Suppressor macrophage treated with lipopolysaccharide for 1 hour (primary cell): ENCODE measurements at places on chromosomes 5 and 9.

GRCh38 chr5:170861917-170862766 lies at the start of gene RANBP17:
TSS of gene RANBP17 (plus strand) at chr5:170862018.
- peak; percentile 82 for DNase-seq

GRCh38 chr5:143605403-143606005 lies 202.0 kb upstream of the NR3C1 start:
- DNase-seq: peak; percentile 95

DNA sequence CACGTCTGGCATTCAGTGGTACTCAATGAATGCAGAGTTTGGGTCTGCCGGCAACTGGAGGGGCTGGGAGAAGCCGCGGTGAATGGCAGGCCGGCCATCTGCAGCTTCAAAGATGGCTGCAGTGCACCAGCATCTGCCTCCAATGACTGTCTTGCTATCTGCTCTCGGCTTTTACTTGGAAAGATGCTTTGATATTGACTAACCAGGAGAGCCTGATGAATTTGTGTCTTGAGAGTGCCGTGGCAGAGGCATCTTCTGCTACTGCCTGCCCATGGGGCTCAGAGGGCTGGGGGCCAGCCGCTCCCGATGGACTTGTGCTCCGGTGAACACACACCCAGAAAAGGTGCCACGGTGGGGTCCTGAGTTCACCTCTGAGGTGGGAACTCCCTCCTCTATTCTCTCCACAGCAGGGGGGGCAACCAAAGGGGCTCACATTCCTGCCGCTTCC lies 164.5 kb downstream of the COL23A1 start:
- no peak for DNase-seq

- no peak for DNase-seq
Observed at GRCh38 chr9:117247266-117247665, 167.6 kb downstream of the ASTN2 start.

- DNase-seq: peak; percentile 48
Observed at GRCh38 chr9:81759680-81760215, 70.4 kb upstream of the TLE1 start.

DNA sequence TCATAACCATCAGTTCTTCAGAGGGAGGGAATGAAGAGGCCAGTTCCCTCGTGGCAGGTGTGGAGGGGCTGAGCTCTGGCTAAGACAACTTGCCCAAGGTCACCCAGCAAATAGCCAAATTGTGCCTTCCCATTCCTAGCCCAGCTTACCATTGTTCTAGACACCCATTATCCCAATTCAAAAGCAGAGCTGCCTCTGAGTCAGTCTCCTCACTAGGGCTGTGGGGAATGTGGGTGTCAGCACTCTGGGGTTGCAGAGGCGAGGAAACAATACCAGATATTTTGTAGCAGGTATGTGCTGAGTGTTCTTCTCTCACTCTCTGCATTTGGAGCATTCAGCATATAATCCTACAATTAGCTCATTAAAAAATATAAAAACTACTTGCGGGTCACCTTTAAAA lies 270.8 kb downstream of the PSAT1 start:
- no peak for DNase-seq

DNA sequence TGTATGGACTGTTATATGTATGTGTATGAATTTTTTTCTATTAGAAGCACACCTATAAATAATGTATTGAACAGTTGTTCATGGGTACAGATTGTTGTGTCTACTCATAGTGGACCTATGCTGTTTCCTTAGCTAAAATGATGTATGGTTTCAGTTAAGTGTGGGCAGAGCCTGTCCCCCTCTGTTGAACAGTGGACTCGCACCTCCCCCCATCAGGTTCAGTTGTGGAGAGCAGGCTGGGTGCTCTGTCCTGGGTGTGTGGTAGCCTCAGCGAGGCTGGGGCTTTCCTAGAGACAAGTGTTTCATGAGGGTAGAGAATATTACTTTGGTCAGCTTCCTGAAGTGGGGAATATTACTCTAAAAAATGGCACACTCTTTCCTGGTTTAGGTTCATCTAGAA lies 47.4 kb upstream of the LRRTM2 start:
- no peak for DNase-seq

GRCh38 chr5:173953528-173954090 lies 35.4 kb upstream of the C5orf47 start:
- DNase-seq: no peak

GRCh38 chr5:32520972-32521371 lies 64.4 kb upstream of the SUB1 start:
- DNase-seq: peak; percentile 30

DNA sequence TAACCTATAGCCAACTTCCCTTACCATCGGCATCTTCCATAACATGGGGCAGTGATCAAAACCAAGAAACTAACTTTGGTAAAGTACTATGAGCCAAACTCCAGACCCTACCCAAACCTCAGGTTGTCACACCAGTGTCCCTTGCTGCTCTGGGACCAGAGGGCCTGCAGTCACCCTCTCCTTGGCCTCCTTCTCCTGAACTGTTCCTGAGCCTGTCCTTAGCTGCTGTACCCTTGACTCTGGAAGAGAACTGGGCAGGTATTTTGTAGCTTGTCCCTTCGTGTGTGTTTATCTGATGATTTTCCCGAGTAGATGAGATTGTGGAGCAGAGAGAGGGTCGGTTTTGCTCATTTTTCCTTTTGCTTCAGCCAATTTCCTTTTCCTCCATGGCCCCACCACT lies 240.4 kb downstream of the SYK start:
- DNase-seq: no peak

GRCh38 chr5:142815469-142815868 lies 45.3 kb downstream of the ARHGAP26 start:
- no peak for DNase-seq

DNA sequence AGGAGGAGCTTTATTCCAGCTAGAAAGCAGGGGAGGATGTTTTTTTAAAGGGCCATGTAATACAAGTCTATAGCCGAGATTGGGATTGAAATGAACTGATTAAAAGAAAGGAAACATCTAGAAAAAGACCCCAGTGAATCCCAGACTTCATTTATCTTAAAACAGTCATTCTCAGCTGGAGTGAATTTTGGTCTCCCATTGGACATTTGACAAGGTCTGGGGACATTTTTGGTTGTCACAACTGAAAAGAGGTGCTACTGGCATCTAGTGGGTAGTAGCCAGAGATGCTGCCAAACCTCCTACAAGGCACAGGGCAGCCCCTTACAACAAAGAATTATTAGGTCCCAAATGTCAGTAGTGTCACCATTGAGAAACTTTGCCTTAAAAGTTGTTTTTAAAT lies 16.3 kb upstream of the SPINK4 start:
- peak; percentile 16 for DNase-seq

DNA sequence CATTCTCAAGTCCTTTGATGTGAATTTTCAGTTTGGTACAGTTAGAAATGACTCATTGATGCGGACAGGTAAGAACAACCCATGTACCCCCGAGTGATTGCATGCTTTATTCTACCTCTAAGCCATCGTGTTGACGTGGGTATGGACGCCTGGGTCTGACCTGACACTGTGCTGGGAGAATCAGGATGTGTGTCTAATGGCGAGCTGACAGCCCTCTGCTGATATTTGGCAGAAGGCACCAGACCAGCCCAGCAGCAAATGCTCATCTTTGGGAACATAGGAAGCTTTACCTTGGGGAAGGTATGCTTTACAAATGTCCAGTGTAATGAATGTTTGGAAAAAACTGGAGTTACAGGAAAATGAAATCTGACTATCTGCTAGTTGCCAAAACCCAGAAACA lies 20.1 kb downstream of the SLC46A2 start:
- no peak for DNase-seq

GRCh38 chr5:61507232-61507631 lies 175.2 kb downstream of the ZSWIM6 start:
- no peak for DNase-seq

- DNase-seq: no peak
Observed at GRCh38 chr9:133938753-133939152, 53.4 kb downstream of the VAV2 start.

DNA sequence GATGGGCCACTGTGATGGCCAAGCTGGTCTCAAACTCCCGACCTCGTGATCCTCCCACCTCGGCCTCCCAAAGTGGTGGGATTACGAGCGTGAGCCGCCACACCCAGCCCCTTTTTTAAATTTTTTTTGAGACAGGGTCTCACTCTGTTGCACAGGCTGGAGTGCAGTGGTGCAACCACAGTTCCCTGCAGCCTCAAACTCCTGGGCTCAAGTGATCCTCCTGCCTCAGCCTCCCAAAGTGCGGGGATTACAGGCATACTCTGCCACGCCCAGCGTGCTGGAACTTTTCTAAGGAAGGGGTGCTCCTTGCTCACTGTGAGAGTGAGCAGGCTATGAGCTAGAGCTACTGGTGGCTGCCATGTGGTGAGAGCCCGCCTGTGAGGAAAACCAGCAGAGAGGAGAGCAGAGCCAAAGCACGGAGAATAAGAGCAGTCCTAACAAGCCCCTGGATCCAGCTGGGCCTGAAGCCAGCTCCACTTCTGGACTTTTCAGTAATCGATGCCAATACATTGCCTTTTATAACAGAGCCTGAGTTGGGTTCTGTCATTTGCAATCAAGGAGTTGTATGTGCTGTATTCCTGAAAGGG lies 75.5 kb upstream of the UNC5A start:
- DNase-seq: no peak

DNA sequence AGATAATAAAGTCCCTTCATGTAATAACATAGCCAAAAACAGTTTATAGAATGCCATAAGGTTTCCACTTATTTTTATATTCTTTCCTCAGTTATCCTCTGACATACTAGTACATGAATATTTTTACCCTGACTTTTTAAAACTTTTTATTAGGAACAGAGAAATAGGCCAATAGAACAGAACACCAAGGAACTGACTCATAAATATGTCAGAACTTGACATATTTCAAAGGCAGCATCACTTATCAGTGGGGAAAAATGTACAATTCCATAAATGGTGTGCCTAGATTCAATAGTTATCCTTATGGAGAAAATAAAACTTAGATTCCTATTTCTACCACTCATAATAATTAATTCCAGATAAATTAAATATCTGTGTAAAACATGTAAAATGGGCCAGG lies 9.4 kb downstream of the STARD4 start:
- no peak for DNase-seq

GRCh38 chr9:106945727-106946660 lies 83.0 kb downstream of the ZNF462 start:
- no peak for DNase-seq

- no peak for DNase-seq
Observed at GRCh38 chr5:97714424-97714823, 531.4 kb upstream of the RIOK2 start.
